ENCODE measurements at places on chromosomes 3 and 15.
A peak's percentile ranks its signal among the peaks of the same experiment; 100 is the strongest.

DNA sequence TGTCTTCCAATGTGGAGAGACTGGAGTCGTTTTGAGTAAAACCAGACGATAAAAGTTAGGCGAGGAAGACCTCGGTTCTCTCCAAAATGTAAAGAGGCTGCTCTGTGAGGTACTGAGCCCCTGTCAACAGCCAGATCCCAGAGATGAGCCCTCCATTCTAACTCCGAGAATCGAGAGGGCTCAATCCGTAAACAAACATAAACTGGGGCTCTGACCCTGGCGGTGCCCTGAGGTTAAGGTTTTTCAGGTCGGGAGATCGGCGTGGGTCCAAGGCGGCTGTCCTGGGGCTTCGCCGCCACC is 417 bp downstream of the TBCCD1 start:
- H3K4me3 ChIP-seq = peak overlapping the region; percentile 81
- DNase-seq = no peak
- peak overlapping the region; percentile 85 for H3K27ac ChIP-seq

DNA sequence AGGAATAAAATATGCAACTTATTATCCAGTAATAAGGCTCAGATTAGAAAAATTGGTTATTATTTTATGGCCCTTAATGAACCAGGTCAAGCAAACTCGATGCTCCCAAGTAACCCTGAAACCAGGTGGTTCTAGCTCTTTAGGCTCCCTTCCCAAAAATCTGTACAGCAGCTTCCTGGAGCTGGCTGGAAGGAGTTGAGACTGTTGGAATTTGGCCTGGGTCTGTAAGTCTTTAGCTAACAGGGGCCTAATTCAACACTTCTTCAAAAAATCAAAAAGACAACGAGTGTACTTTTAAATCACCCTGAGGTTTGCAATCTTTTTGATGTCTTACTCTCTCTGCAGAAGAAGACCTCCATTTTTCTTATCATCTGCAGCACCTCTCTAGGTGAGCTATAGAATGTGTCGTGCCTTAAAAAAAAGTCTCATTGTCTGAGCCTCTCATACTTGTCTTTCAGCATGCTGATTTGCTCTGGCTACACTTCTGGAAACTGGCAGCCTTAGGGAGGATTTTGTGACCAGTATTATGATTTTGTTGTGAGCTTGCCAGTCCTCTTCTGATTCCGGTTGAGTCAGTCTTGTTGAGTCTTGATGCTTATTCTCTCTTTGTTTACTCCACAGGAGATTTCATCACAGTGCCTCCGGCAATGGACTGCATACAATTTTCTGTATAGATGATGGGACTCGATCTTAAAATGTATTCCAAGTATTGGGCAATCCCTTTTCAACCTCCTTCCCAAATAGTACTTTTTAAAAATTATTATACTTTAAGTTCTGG is 235.0 kb upstream of the KBTBD8 start:
- no peak for DNase-seq
- H3K27me3 ChIP-seq = peaks cover 4% of the 10 kb centered on the region
- H3K4me1 ChIP-seq = no peaks in the 10 kb centered on the region
- no peaks in the 10 kb centered on the region for H3K36me3 ChIP-seq
- no peak overlapping the region for H3K4me3 ChIP-seq
- H3K27ac ChIP-seq = no peak overlapping the region

GRCh38 chr15:51269496-51269895 is 68.9 kb downstream of the CYP19A1 start:
- no peaks in the 10 kb centered on the region for H3K36me3 ChIP-seq
- no peak overlapping the region for H3K4me3 ChIP-seq
- no peak for DNase-seq
- peaks cover 35% of the 10 kb centered on the region for H3K27me3 ChIP-seq

DNA sequence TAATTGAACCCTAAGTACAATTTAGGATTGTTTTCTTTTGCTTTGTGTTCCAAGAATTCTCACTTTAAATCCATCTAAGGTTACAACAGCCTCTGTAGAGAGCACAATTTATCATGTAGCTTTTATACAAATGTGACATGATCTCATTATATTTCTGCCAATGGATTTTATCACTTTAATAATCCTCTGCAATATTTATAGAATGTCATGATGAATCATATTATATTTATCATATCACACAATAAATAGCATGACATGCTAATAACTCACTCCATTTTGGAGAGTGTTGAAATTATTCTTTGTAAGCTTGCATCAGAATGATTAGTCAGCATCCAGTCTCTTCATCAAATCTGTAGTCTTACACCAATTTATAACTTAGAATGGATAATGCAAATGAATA is 280.6 kb upstream of the ZNF717 start:
- no peaks in the 10 kb centered on the region for H3K27me3 ChIP-seq
- H3K36me3 ChIP-seq = no peaks in the 10 kb centered on the region
- no peak for DNase-seq
- H3K4me3 ChIP-seq = no peak overlapping the region
- H3K27ac ChIP-seq = no peak overlapping the region

GRCh38 chr15:89654847-89655805 is at the start of gene KIF7:
TSS of gene KIF7 (minus strand) at chr15:89655467. CDS start at chr15:89652930, 2,537 bp downstream.
- H3K4me1 ChIP-seq = peaks cover 14% of the 10 kb centered on the region
- H3K27me3 ChIP-seq = peaks cover 51% of the 10 kb centered on the region
- no peaks in the 10 kb centered on the region for H3K36me3 ChIP-seq
- peak within 1 kb of the TSS; percentile 9 for H3K4me3 ChIP-seq
- no peak within 1 kb of the TSS for H3K27ac ChIP-seq

DNA sequence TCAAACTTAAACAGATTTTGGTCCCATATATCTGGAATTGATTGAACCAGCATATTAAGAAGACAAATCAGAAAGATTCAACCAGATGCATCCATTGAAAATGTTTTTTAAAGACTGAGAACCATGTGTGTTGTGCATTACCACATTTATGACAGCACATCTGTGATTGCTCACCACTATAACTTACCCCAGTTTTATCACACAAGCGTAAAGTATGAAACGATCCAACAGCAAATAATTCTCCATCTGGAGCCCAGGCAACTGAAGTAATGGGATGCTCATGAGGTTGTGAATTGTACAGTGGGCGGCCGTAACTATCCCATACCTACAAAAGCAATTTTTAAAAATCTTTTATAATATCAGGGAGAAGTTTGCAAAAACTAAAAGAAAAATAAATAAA is 43.2 kb downstream of the IFT80 start:
- no peaks in the 10 kb centered on the region for H3K4me1 ChIP-seq
- DNase-seq = no peak
- H3K27me3 ChIP-seq = no peaks in the 10 kb centered on the region
- H3K36me3 ChIP-seq = peaks cover 11% of the 10 kb centered on the region
- no peak overlapping the region for H3K27ac ChIP-seq
- no peak overlapping the region for H3K4me3 ChIP-seq

DNA sequence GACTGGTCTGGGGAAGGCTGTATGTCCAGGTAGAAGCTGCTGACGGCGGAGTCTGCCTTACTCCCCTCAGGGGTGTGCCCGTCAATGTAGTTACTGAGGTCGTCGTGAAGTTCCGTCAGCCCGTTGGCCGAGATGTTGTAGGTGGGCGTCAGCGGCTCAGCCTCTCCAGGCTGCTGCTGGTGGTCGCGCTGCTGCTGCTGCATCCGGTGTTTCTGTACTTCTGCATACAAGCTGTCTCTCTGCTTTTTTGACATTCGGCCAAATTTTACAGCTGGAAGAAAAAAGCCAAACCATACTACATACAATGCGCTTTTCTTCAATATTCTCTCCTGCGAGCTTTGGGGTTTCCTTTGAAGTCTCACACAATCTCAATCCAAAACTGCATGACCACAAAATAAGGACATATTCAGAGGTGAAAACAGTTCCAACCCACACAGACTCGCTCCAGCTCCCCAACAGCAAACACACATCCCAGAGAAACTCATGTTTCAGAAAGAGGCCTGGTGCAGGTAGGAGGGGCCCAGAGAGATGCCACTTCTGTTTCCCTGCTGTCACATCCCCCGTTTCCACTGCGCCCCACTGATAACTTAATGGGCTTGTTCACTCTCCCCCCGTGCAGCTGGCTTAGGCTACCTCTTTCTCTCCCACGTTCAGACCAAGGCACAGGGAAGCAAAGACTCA is 32.5 kb upstream of the ICE2 start:
- H3K27me3 ChIP-seq = no peaks in the 10 kb centered on the region
- peaks cover 53% of the 10 kb centered on the region for H3K4me1 ChIP-seq
- peaks cover 69% of the 10 kb centered on the region for H3K36me3 ChIP-seq
- H3K27ac ChIP-seq = no peak overlapping the region
- no peak for DNase-seq
- no peak overlapping the region for H3K4me3 ChIP-seq

DNA sequence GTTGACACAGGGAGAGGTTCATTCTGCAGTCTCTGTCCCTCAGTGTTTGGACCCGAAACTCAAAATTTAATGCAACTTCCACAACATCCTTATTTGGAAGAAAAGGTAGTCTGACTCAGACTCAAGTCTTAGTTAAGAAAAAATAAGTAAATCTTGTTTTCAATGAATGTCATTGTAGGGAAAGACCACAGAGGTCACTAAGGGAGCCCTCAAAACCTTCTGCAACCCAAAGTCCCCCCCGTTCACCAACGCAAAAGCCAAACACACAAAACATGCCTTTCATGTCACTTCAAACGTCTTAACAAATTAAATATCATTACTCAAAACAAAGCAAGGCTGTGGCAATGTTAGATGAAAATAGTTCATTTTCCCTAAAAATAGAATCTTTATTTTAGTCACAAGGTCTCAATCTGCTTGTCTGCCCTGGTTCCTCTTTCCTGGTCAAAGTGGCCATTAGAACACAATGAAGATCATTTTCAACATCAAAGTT is 20.9 kb upstream of the SSUH2 start:
- no peak overlapping the region for H3K27ac ChIP-seq
- H3K27me3 ChIP-seq = peaks cover 20% of the 10 kb centered on the region
- no peaks in the 10 kb centered on the region for H3K4me1 ChIP-seq

GRCh38 chr15:25859838-25860645 is 3.1 kb downstream of the ATP10A start:
- peaks cover 62% of the 10 kb centered on the region for H3K4me1 ChIP-seq
- peak overlapping the region; percentile 85 for H3K27ac ChIP-seq
- H3K36me3 ChIP-seq = peaks cover 58% of the 10 kb centered on the region
- peaks cover 2% of the 10 kb centered on the region for H3K27me3 ChIP-seq

- peaks cover 19% of the 10 kb centered on the region for H3K4me1 ChIP-seq
- H3K4me3 ChIP-seq = no peak overlapping the region
- peak overlapping the region; percentile 84 for H3K27ac ChIP-seq
- no peaks in the 10 kb centered on the region for H3K36me3 ChIP-seq
These were observed 23.2 kb downstream of the SPTBN5 start for GRCh38 chr15:41870689-41871081.

- peak; percentile 39 for DNase-seq
- peaks cover 15% of the 10 kb centered on the region for H3K4me1 ChIP-seq
- H3K27me3 ChIP-seq = peaks cover 57% of the 10 kb centered on the region
- peak overlapping the region; percentile 77 for H3K4me3 ChIP-seq
These were observed 224.8 kb upstream of the IL12A start for GRCh38 chr3:159763602-159764489.

GRCh38 chr3:50327129-50327528 is 894 bp downstream of the TUSC2 start:
- peaks cover 39% of the 10 kb centered on the region for H3K4me1 ChIP-seq
- H3K27ac ChIP-seq = peak overlapping the region; percentile 26
- peak overlapping the region; percentile 93 for H3K4me3 ChIP-seq
- peaks cover 31% of the 10 kb centered on the region for H3K36me3 ChIP-seq
- H3K27me3 ChIP-seq = no peaks in the 10 kb centered on the region

DNA sequence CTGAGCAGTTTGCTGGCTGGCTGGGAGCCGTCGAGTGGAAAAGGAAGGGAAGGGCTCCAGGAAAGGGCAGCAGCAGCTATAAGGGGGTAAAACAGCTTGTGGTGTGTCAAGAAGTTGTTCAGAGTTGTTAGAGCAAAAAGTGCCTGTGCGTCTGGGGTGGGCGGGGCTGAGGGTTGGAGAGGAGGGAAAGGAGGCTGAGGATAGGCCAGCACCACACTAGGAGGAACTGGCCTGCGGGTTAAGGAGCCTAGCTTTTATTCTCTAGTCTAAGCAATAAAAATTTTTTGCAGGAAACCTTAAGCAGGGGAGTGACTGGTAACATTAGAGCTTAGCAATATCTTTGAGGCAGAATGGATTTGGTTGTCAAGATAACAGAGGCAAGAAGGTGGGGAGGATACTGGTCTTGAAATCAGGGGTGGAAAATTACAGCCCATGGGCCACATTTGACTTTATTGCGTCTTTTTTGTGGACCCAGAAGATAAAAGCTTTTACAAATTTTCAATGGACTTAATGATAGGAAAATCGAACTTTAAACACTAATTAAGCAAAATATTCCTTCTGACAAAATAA is 134.5 kb upstream of the AADACL2 start:
- H3K4me1 ChIP-seq = no peaks in the 10 kb centered on the region
- no peak overlapping the region for H3K27ac ChIP-seq
- no peaks in the 10 kb centered on the region for H3K36me3 ChIP-seq
- no peak for DNase-seq
- peaks cover 4% of the 10 kb centered on the region for H3K27me3 ChIP-seq

GRCh38 chr3:159786489-159787177 is 202.0 kb upstream of the IL12A start:
- H3K4me3 ChIP-seq = no peak overlapping the region
- no peaks in the 10 kb centered on the region for H3K4me1 ChIP-seq
- H3K27ac ChIP-seq = no peak overlapping the region
- DNase-seq = no peak
- H3K27me3 ChIP-seq = peaks cover 20% of the 10 kb centered on the region

DNA sequence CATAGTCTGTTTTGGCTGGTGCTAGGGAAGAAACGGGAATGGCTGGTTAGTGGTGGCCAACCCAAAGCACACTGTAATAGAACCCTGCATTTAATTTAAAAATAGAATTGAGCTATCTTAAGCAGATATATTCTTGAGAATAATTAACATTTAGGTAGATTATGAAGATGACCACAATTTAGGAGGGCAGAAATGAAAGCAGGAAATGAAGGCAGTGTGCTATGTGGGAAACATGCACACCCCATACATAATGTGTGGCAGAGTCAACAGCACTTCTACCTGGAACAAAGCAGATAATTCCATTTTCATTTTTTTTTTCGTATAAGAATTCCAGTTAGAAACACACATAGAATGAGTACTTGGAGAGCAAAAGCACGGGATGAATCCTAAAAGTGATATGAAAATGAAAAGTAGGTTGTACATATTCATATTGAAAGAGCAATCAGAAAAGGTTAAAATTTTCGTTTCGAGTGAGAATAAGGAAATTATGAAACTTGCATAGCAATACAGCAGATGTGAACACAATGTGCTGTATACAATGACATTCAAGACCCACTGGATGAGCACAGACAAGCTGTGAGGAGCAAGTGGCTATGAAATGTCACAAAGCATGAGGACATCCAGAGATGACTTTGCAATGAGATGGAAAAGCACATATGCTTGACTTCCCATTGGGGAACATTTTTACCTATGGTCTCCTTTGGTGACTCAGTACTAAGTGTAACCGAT is 102.6 kb downstream of the TFG start:
- peaks cover 28% of the 10 kb centered on the region for H3K27me3 ChIP-seq
- peaks cover 4% of the 10 kb centered on the region for H3K4me1 ChIP-seq
- no peak overlapping the region for H3K27ac ChIP-seq
- no peak overlapping the region for H3K4me3 ChIP-seq
- H3K36me3 ChIP-seq = no peaks in the 10 kb centered on the region
- DNase-seq = no peak

GRCh38 chr15:90219421-90220141 is 14.2 kb downstream of the CIB1 start:
- H3K27me3 ChIP-seq = no peaks in the 10 kb centered on the region
- peaks cover 7% of the 10 kb centered on the region for H3K36me3 ChIP-seq
- no peak overlapping the region for H3K4me3 ChIP-seq
- peaks cover 29% of the 10 kb centered on the region for H3K4me1 ChIP-seq

Measured in activated CD4-positive, alpha-beta memory T cell treated with anti-CD3 and anti-CD28 coated beads, Interleukin-2, amount 10 ng/mL, durations not matched to agents 7 days and 5 days (primary cell).